ENCODE measurements at places on chromosomes 2 and 18. TPM values are rescaled to one million over a fixed set of nuclear protein-coding genes. Genes with fewer than 3 reads are reported as not detected.

The TMEM163 gene
- 0.72 TPM for total RNA-seq

The SLC4A3 gene
- 5.3 TPM for total RNA-seq

The SLC16A14 gene
- total RNA-seq: 0.96 TPM

The FARSB gene
- total RNA-seq: 22.0 TPM

The TTC32 gene
- 8.3 TPM for total RNA-seq
